ENCODE measurements at places on chromosomes 5 and 9. TPM values are rescaled to one million over a fixed set of nuclear protein-coding genes. Genes with fewer than 3 reads are reported as not detected.

EDIL3 gene
- total RNA-seq: 2.0 TPM

C6 gene
- total RNA-seq: 45.1 TPM

SLC46A2 gene
- not detected for total RNA-seq

SPINK13 gene
- total RNA-seq: not detected

BTNL9 gene
- total RNA-seq: 5.3 TPM

DNA sequence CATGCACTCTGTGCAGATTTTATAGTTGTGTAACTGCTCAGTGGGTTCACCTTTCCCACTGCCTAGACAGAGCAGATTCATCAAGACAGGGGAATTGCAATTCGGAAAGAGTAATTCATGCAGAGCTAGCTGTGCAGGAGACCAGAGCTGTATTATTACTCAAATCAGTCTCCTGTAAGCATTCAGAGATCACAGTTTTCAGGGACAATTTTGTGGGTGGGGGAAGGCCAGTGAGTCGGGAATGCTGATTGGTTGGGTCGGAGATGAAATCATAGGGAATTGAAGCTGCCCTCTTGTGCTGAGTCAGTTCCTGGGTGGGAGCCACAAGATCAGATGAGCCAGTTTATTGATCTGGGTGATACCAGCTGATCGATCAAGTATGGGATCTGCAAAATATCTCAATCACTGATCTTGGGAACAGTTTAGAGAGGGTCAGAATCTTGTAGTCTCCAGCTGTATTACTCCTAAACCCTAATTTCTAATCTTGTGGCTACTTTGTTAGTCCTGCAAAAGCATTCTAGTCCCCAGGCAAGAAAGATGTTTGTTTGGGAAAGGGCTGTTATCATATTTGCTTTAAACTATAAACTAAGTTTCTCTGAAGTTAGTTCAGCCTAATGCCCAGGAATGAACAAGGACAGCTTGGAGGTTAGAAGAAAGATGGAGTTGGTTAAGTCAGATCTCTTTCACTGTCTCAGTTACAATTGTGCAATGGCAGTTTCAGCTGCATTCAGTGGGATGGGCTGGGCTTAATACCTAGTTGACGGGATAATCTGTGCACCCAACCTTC, 12.7 kb upstream of the SVEP1 start:
- no peak for DNase-seq

DNA sequence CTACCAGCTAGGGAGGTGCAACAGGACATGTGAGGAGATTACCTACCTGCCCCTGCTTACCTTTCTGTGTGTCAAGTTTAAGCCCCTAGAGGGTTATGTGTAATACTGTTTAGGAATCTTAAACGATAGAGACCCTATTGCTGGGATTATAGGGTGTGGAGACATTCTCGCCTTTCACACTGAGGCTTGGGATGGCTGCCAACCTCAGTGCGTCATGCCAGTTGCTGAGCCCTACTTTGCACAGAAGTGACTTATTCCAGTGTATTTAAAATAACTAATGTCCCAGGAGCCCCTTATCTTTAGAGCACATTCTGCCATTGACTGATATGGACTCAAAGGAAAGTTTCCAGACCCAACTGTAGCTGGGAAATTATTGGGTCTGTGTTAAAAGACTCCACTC, 76.6 kb upstream of the XPA start:
- no peak for DNase-seq

- DNase-seq: no peak
These were observed 234.2 kb upstream of the RFX3 start for GRCh38 chr9:3760031-3760430.

DNA sequence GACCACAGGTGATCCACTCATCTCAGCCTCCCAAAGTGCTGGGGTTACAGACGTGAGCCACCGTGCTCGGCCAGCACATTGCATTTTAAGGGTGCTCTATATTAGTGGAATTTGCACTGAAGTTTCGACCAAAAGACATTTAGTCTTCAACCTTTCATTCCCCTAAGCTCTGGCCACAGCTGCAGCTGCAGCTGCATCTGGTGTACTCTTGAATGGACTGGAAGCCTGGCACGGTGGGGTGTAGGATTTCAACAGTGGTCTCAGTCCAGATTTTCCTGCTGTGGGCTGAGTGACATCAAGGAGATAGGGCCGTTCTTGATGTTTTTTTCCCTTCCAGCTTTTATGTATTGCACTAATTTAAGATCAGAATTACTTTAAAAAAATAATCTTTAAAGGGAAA, 255.2 kb downstream of the PDZD2 start:
- no peak for DNase-seq

DNA sequence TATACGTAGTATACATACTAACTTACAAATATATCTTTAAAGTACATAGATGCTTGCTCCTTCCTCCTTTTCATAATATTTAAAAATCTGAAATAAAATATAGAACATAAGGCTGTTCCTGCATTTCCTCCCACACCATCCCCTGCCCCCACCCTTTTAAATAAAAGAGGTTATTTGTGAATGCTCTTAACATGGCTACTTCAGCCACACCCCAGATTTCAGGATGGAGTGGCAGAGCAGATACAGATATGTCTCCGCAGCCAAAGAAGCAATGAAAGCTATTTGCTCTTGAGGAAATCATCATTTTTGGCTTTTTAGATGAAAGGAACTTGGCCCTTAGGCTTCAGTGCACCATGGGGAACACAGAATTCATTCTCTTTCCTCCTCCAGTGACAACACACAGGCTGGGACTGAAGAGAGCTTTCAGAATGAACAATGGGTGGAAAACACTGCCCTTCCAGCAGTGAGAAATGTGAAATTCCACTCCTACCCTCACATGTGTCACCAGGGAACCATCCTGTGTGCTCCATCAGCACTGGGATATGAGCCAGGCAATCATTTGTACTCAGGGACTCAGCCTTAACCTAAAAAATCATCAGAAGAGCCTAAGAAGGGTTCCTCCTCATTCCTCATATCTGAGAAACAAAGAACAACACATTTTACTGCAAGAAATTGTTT, 134.3 kb downstream of the PPP2R2B start:
- no peak for DNase-seq

DNA sequence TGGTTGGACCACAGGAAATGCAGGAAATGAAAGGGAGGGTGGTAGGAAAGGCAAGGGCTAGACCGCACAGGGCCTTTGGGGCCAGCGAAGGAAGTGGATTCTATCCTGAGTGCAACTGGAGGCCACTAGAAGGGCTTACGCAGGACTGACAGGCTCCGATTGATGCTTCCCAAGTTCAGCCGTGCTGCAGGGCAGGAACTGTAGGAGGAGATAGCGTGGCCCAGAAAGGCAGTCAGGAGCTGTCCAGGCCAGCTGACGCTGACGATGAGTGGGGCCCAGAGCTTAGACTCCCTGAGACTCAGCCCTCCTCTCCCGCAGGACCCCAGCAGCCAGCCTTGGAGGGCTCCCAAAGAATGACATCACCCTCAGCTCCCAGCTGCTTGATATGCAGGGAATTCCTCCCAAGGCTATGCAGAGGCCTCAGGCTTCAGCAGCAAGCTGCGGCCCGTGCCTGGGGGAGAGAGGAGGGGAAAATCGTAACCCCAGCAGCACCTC, 48.8 kb downstream of the KCNIP1 start:
- DNase-seq: peak; percentile 24

- DNase-seq: no peak
These were observed 30.4 kb downstream of the SEMA5A start for GRCh38 chr5:9515436-9515835.

DNA sequence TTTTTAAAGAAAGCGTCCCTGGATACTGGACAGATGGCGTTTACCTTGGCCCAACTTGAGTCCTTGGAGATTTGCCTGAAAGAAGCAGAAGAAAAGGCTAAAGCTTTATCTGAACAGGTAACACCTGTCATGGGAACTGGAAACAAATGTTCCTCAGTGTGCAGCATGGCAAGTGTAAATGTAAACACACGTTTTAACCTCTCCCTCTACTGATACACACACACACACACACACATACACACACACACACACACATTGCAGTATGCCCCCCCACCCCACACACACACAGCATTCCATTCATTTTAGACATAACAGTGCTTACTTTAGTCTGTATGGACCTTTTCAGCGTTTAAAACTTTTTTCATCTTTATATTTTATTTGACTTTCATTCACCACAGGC, 51.1 kb downstream of the CCDC192 start:
- DNase-seq: no peak

DNA sequence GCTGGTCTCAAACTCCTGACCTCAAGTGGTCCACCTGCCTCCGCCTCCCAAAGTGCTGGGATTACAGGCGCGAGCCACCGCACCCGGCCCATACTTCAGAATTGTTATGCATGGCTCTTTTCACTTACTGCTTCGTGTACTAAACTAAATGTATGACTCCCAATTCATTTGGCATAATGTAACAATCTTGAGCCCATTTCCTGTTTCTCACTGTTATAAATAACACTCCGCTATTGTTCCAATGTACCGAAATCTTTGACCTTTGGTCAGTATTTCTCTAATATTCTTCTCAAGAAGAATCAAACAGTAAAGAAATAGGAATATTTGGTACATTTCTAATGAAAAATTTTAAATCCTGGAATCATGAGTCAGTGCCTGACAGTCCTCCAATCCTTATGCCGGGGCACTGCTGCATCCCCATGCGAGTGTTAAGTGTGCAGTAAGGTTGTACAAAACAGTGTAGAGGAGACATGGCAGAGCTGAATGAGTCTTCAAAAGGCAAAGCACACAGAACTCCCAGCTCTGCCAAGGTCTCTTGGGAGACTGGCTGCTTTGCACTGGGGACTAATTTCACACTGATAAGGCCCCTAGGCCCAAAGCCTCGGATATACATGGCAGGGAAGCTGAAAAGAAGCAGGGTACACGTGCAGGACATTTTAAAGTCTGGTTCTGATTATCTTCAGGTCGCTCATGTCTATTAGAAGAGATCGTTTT, 58.4 kb downstream of the HABP4 start:
- no peak for DNase-seq

GRCh38 chr5:152097128-152097527, 172.5 kb upstream of the GLRA1 start:
- DNase-seq: no peak

- no peak for DNase-seq
These were observed 139.5 kb upstream of the DMRTA1 start for GRCh38 chr9:22307013-22307711.

DNA sequence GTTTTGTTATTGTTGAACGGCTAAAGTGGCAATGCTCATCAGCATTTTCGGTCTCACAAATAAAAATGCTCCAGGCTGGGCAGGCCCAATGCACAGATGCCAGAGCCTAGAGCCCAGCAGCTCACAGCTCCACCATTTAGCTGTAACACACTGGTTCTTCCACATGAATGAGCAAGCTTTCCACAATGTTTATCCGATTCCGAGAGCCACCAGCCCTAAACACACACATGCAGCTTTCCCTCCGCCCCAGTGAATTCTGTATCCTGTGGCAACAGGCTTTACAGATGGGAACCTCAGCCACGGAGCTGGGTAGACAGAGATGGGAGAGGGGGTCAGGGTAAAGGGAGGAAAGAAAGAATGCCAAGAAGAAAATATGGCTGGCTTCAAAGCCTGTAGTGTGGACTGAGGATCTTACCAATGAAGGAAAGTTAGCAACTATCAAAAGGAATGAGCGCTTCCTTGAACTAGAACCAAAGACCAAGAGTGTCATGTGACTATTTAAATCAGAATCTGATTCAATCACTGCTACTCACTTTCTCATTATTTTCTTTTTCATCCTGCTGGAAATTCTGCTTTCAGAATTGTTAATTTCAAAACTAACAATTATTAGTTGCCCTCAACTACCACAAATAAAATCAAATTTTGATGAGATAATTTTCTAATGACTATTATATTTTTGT, 77.1 kb downstream of the MRPS27 start:
- DNase-seq: no peak

GRCh38 chr5:131973089-131973712, 27.7 kb upstream of the MEIKIN start:
- DNase-seq: no peak

DNA sequence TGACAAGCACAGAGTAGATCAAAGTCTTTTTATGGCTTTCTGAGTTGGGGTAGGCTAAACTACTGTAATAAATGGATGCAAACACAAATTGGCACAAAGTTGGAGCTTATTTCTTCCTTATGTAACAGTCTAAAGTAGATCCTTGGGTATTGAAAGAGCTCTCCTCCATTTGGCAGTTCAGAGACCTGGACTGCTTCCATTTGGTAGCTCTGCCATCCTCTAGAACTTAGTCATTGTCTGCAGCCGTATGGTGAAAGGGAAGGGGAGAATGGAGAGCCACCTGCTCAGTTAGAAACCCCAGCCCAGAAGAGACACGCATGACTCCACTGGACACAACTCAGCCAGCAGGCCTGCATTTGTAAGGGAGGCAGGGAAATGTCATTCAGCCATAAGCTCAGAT, 345.0 kb downstream of the DMAC1 start:
- DNase-seq: no peak
